SJCRH30 (cell line): ENCODE measurements at places on chromosomes 13 and 19.

DNA sequence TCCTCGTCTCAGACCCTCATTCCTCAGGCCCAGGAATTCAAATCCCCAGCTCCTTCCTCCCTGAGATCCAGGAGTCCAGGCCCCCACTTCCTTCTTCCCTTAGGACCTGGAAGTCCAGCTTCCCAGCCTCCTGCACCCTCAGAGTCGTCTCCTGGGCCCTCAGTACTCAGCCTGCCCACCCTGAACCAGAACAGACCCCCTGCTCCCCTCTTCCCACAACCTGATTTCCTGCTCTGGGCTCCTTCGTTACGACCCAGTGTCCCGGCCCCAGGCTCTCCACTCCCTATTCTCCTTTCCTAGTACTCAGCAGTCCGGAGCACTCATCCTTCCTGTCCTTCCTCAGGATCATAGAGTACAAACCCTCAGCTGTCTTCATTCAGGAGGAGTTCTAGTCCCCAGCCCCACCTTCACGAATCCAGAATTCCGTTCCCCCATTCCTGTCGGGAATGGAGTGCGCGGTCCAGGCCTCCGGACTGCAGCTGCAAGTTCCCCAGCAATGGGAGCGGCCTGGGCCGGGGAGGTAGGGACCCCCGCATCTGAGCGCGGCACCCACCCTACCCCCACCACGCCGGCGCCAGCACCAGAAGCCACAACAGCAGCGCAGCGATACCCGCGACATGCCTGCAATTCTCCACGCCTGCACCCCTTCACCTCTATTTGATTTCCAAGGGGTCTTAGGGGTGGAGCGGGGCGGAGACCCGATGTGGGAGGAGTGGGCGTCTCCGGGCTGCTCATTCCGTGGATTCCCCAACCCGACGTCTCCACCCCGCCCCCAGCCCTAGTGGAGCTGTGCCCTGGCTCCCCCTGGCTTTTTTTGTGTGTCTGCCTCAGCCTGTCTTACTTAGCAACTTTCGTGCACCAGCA lies 12.7 kb downstream of the EGLN2 start:
- H3K4me1 ChIP-seq: no peaks in the 10 kb centered on the region
- H3K27me3 ChIP-seq: no peaks in the 10 kb centered on the region
- H3K36me3 ChIP-seq: peaks cover 24% of the 10 kb centered on the region
- no peak overlapping the region for H3K27ac ChIP-seq
- no peak for DNase-seq

- H3K36me3 ChIP-seq: no peaks in the 10 kb centered on the region
- H3K4me3 ChIP-seq: no peak overlapping the region
- DNase-seq: no peak
- no peak overlapping the region for H3K27ac ChIP-seq
- no peaks in the 10 kb centered on the region for H3K4me1 ChIP-seq
Measured at GRCh38 chr13:63909726-63910375, 2494.2 kb upstream of the PCDH20 start.

GRCh38 chr13:67549331-67549730 lies 319.2 kb upstream of the PCDH9 start:
- H3K4me1 ChIP-seq: no peaks in the 10 kb centered on the region
- H3K36me3 ChIP-seq: no peaks in the 10 kb centered on the region
- H3K4me3 ChIP-seq: no peak overlapping the region
- peak; percentile 13 for DNase-seq
- no peak overlapping the region for H3K27ac ChIP-seq

DNA sequence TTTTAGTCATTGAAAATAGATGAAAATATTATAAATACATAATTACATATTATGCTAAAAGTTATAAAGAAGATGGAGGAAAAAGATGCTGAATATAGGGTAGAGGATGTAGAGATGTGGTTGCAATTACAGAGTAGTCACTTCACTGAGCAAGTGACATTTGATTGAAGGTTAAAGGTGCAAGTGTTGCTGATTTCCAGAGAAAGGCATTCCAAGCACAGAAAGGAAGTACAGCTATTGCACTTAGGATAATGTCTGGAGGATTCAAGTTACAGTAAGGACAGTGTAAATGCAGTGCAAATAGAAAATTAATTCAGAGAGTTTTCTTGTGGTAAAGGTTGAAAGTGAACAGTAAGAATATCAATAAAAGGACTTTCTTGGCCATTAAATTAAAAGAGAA lies 1721.8 kb downstream of the PCDH9 start:
- DNase-seq: peak; percentile 15
- H3K4me1 ChIP-seq: no peaks in the 10 kb centered on the region; the same call in 1 of the 2 replicates
- no peaks in the 10 kb centered on the region for H3K27me3 ChIP-seq
- no peak overlapping the region for H3K27ac ChIP-seq

DNA sequence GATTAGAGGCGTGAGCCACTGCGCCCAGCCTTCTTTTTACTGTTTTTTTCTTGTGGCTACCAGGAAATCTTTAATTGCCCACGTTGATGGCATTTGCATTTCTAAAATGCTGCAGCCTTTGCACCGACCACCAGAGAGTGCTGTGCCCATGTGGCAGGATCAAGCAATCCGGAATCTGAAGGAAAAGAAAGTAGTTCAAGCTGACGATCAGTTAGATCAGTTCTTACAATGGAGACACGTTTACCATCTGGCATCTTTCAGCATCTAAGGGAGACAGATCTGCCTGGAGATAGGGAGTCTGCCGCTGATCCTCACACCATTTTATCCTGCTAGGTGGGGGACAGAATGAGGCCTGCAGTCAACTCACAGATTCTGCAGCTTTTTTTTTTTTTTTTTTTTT lies 19.9 kb downstream of the TINCR start:
- H3K36me3 ChIP-seq: no peaks in the 10 kb centered on the region
- H3K27ac ChIP-seq: no peak overlapping the region
- no peaks in the 10 kb centered on the region for H3K27me3 ChIP-seq
- H3K4me1 ChIP-seq: no peaks in the 10 kb centered on the region
- peak; percentile 61 for DNase-seq
- no peak overlapping the region for H3K4me3 ChIP-seq

DNA sequence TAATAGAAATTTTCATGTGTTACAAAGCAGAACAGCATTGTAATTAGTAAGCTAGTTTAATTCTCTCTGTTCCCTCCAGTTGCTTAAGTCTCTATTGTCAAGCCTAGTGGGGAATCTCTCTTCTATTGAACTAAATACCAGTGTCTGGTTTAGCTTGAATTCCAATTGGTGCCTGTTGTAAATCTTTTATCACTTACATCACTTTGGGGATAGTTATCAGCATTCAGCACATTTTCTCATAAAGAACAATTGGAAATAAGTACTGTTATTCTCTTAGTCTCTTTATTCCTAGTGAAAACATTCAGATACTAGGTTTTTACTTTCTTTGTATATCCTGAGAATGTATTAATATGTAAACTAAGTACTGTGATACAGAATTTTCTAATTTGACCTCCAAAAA lies 25.2 kb downstream of the IPO5 start:
- no peaks in the 10 kb centered on the region for H3K27me3 ChIP-seq
- peaks cover 23% of the 10 kb centered on the region for H3K36me3 ChIP-seq
- no peak for DNase-seq
- H3K4me1 ChIP-seq: peaks cover 8% of the 10 kb centered on the region
- peak overlapping the region; percentile 91 for H3K4me3 ChIP-seq
- H3K27ac ChIP-seq: no peak overlapping the region

GRCh38 chr13:30576528-30576927 lies 41.2 kb upstream of the USPL1 start:
- H3K4me3 ChIP-seq: no peak overlapping the region
- H3K27me3 ChIP-seq: no peaks in the 10 kb centered on the region
- no peaks in the 10 kb centered on the region for H3K36me3 ChIP-seq
- H3K4me1 ChIP-seq: peaks cover 3% of the 10 kb centered on the region
- peak; percentile 35 for DNase-seq

GRCh38 chr13:106385654-106386053 lies 149.8 kb downstream of the EFNB2 start:
- H3K4me3 ChIP-seq: no peak overlapping the region
- DNase-seq: no peak
- no peaks in the 10 kb centered on the region for H3K4me1 ChIP-seq
- H3K27ac ChIP-seq: no peak overlapping the region
